ENCODE measurements at places on chromosomes 1 and 21.
A peak's percentile ranks its signal among the peaks of the same experiment; 100 is the strongest.

GRCh38 chr1:114235960-114236359 is 82.3 kb upstream of the SYT6 start:
- no peak for DNase-seq

DNA sequence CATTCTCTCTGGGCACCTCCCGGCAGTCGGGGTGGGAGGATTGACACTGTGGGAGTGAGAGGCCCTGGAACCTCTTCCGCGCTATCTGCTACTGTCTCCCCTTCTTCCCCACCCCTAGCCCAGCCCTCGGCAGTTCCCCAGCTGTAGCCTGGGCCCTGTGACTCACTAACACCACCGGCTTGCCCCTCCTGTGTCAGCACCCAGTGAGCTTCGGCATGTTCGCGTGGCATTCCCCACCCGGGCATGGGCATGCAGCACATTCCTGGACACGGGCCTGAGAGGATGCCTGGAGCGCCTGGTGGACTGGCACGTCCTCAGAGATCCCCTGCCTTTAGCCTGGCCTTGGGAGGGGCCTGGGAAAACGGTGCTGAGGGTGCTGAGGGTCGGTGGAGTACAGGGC is 1.3 kb downstream of the CDK18 start:
- no peak for DNase-seq

- no peak for DNase-seq
These were observed 579.8 kb upstream of the PKN2 start for GRCh38 chr1:88104236-88104635.

- DNase-seq: no peak
These were observed 52.0 kb upstream of the FAM20B start for GRCh38 chr1:178973652-178974101.

- DNase-seq: no peak
These were observed 139.4 kb upstream of the CAMK1G start for GRCh38 chr1:209443975-209444651.

DNA sequence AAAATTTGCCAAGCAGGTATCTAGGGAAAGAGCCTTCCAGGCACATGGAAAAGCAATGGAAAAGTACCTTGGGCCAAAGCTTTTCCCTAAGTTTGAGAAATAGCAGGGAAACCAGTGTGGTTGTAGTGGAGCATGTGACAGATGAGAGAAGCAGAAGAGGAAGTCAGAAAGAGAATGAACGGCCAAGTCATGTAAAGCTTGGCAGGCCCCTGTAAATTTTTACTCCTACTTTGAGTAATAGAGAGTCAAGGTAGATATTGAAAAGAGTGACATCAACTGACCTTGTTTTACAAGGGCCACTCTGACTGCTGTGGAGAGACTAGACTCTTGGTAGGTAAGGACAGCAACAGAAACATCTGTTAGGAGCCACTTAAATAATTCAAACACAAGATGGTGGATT is 180.9 kb upstream of the PRMT6 start:
- no peak for DNase-seq

DNA sequence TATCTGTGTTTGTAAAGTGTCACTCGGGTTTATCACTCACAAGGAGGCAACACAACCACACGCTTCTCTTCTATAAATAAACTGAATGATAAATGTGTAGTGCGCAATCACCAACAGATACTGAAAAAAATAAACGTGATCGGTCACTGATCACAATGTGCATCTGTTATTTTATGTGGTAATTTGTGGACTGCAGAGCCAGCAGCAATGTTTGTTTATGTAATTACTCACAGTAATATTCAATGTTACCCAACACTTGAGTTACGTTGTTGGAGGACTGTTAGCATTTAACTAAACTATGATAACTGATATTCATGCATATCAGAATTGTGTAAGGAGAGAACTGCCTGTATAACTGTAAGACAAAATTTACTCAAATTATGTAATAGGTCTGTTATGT is 129.6 kb downstream of the USH2A start:
- DNase-seq: no peak

GRCh38 chr1:40923511-40924020 is 55.9 kb upstream of the CTPS1 start:
- no peak for DNase-seq

- no peak for DNase-seq
These were observed 1.7 kb downstream of the PDXK start for GRCh38 chr21:43720539-43721166.

- peak; percentile 20 for DNase-seq
These were observed 4.5 kb downstream of the ADARB1 start for GRCh38 chr21:45078877-45079281.

DNA sequence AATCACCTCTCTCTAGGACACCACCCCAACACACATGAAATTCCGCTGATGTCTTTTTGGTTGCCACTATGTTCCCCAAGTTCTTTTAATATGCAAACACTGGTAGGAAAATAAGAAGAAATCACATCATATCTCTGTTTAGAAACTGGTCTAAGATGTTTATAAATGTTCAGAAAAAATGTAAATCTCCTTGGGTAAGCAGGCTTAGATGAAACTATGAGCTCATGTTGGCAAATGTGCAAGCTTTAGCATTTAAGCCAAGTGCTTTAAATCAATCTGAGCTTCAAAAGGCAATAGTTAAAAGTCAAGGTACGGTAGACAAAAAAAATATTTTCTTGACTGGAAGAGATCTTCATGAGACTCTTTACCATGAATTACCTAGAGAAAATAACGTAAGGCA is 25.2 kb upstream of the SLAMF9 start:
- no peak for DNase-seq

GRCh38 chr1:157154940-157155514 is 16.8 kb upstream of the ETV3 start:
- DNase-seq: no peak

DNA sequence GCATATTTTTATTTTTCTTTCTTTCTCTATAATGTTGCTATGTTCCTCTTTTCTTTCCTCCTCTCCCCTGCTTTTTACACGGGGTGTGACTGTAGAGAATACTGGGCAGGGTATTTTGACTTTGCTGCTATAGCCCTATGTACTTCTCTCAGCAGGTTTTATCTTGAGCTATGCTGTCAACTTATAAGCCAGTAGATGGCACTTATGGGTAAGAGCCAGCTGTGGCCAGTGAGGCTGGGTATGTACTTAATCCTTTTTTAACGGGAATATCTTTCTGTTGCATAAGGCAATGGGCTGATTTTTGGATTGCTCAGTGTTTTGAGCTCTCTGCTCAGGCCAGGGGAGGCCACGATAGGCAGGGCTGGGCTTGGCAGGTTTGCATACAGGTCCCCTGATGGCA is 99.0 kb downstream of the KCNK2 start:
- DNase-seq: no peak

GRCh38 chr1:155309423-155310021 is 856 bp downstream of the FDPS start:
- DNase-seq: no peak

- no peak for DNase-seq
These were observed 68.8 kb upstream of the BMP8A start for GRCh38 chr1:39422614-39423013.

GRCh38 chr21:42513985-42514882 is 582 bp downstream of the SLC37A1 start:
- peak; percentile 50 for DNase-seq

DNA sequence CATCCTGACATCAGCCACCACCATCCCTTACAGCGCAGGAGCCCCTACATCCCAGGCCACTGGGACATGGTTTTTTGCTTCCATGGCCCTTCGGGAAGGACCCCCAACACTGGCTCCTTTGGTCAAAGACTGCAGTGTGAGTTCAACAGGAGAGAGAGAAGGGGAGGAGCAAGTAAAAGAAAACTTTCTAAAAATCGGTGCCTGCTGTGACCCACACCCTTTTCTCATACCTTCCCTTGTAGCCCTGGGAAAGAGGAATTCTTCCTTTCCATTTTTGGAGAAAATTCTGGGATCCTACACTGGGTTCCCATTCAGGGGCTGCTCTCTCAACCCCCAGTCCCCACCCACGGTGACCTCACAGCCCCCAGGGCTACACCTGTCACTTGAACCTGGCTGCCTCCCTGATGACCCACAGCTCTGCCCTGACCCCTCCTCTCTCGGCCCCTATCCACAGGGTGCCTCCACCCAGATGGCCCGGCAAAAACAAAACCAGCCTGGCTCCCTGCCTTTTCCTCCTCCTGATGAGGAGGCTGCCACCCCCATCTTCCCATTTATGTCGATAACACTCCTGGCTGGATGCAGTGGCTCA is 7.6 kb downstream of the PADI4 start:
- DNase-seq: no peak

DNA sequence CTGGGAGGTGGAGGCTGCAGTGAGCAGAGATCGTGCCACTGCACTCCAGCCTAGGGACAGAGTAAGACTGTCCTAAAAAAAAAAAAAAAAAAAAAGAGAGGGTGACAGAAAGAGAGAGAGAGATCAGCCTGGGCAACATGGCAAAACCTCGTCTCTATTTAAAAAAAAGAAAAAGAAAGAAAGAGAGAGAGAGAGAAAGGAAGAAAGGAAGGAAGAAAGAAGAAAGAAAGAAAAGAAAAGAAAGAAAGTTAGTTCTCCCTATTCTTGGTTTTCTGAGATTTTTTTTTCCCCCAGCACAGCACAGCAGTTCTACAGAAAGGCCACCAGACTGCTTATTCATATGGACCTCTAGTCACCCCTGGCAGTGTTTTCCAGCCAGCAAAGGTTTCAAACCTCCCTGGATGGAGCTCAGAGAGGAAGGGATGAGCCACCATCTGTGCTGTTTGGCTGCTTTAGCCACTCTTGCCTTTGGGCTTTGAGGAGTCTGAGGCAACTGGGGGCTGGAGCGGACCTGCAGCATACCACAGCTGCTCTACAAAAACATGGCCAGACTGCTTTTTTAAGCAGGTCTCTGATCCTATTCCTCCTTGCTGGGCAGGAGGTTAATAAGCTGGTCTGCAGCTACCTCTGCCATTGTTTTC is 10.6 kb downstream of the S100A6 start:
- DNase-seq: no peak

DNA sequence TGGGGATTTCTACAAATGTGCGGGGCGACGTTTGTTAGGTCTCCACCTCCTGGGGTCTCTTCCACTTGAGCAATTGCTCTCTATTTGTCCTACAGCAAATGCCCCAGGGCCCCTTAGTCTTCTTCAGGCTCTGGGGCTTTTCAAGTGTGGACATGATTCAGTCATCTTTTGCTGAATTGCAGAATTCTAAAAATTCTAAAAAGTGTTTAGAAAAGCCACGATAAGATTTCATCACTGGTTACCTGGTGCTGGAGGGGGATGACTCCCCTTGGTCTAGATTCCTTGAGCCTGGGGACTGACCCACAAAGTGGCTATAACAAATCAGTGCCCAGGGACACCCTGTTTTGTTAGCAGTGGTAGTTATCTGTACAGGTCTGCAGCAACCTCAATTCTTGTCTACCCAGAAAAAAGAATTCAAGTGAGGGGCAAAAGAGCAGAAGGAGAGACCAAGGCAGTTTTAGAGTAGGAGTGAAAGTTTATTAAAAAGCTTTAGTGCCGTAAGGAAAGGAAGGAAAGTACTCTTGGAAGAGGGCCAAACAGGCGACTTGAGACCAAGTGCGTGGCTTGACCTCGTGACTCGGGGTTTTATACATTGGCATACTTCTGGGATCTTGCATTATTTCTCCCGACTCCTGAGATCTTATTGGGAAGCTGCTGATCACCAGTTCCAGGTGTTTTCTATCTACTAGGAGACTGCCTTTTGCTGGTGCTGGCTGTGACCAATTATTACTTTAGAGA is 25.2 kb downstream of the PROK1 start:
- DNase-seq: no peak

DNA sequence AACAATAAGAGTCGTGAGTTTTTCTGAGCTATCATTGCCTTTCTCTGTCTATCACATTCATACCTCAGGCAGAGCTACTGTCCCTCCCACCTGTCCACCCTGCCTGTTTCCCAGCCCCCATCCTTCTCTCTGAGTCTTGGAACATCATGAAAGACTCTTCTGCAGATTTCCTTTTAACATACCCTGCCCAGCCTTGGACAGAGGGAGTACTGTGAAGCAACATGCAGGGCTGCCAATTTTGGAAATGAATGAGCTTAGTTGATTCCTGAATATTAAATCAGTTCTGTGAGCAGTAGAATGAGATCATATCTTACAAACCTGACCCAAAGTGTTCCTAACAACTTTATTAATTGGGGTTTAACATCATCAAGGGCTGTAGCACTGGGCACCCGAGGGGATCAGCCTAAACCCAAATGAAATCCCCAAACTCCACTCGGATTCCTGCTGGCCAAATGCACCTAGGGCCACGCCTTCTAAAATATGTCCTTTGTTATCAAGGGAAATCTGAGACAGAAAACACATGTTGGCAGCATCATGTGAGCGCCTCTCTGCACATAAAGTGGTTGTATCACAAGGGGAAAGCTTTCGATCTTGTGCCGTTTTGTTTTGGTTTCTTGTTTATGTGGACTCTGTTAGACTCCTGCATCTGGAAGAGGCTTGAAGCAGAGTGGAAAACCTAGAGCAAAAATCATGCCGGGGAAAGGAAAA is 357.6 kb downstream of the KIF26B start:
- no peak for DNase-seq

GRCh38 chr1:191371626-191372025 is 786.6 kb upstream of the RGS18 start:
- no peak for DNase-seq

- DNase-seq: no peak
These were observed 86.2 kb downstream of the CD247 start for GRCh38 chr1:167431909-167432650.

GRCh38 chr21:37063433-37063832 is 9.4 kb downstream of the PIGP start:
- no peak for DNase-seq

GRCh38 chr1:49333906-49334305 is 557.2 kb upstream of the BEND5 start:
- DNase-seq: no peak

DNA sequence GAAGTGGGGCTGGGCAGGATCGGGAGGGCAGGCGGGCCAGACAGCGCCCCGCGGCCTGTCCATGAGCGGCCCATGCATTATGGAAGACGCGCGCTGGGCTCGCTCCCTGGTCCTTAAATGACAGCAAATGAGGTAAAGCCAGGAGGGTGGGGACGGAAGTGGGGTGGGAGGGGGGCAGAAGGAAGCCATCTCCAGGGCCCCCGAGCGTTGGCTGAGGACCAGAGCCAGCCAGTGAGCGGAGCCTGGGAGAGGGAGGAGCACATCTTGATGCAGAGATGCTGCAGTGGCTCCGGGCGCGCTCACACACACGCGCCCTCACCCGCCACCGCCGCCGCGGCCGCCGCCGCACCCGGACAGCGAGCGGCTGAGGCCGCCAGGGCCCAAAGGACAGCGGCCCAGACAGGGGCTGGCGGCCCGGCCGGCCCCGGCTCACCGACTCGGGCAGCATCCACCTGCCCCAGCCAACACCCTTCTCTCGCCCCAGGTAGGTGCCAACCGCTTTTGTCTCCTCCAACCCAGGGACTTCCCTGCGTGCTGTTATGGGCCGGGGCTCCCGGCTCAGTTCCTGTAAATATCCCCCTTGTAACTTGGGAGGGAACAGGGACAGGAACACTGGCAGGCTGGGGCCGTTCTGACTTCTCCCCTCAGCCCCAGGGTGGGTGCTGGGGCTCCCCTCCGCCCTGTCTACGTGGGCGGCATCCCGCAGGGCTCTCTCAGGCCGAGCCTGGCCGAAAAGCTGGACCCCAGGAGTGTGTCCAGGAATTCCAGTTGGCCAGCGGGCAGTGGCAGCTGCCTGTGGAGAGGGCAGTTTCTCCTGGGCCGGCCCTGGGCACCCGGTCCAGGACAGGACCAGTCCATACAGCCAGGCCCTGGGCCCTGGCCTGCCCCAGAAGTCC is at the start of gene CNTN2:
Gene CNTN2, plus strand, starts transcription at position 302 of the 896 bp plus-strand sequence. CDS start 9,974 bp downstream, outside the sequence.
- DNase-seq: no peak

GRCh38 chr1:222466150-222466865 is 81.6 kb downstream of the HHIPL2 start:
- no peak for DNase-seq

All from naive thymus-derived CD4-positive, alpha-beta T cell (primary cell).